Mesenchymal stem cell (in vitro differentiated cells and primary cell): ENCODE measurements at places on chromosomes 7 and 10.

DNA sequence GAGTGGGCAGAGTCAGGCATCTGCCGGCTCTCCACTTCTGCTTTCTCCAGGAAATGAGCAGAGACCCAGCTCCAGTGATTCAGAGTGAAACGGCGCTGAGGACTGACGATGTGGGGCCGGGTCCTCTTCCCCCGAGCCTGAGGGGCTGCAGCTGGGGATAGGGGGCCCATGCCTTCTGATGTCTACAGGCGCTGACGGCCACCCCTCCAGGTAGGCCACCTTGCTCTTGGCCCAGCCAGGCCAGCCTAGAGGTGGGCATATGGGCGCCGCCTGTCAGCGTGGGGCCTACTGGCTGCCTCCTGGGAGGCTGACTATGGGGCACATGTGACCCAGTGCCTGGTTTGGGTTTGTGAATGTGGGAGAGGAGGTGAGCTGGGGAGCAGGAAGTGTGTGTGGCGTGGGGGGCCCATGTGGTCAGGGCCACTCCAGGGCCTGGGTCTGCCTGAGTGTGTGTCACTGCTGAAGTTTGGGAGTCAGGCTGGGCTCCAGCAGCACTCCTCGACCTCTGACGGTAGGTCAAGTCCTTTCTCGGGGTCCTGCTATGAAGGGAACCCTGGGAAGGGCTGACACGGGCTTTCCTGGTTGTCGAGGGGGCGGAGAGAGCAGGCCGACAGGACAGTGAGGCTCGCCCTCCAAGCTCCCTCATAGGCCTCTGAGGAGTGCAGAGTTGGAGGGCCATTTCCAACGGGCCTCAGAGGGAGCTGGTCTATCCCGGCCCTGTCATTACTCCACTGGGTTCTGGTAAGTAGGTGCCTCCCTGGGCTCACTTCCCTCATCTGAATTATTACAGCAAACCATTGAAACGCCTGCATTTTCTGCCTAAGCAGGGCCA, at the start of gene WDFY4:
TSS of gene WDFY4 (plus strand) at position 82 of the 832 bp plus-strand sequence. CDS start 24,860 bp downstream, outside the sequence.
- no peak for DNase-seq
- H3K36me3 ChIP-seq = no peaks in the 10 kb centered on the region
- no peak within 1 kb of the TSS for H3K27ac ChIP-seq
- no peaks in the 10 kb centered on the region for H3K4me1 ChIP-seq
- H3K4me3 ChIP-seq = no peak within 1 kb of the TSS

DNA sequence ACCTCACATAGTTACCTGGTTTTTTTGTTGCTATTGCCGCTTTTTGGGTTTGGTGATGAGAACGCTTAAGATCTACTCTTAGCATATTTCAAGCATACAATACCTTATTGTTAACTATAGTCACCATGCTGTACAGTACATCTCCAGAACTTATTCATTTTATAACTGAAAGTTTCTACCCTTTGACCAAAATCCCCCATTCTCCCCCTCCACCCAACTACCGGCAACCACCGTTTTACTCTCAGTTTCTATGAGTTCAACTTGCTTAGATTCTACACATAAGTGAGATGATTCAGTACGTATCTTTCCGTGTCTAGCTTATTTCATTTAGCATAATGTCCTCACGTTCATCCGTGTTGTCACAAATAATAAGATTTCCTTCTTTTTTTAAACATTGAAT, 86.7 kb upstream of the IL6 start:
- H3K27me3 ChIP-seq = no peaks in the 10 kb centered on the region
- no peaks in the 10 kb centered on the region for H3K4me1 ChIP-seq
- no peak for DNase-seq
- H3K4me3 ChIP-seq = no peak overlapping the region
- no peaks in the 10 kb centered on the region for H3K36me3 ChIP-seq
- H3K27ac ChIP-seq = no peak overlapping the region

- H3K36me3 ChIP-seq = no peaks in the 10 kb centered on the region
- no peak overlapping the region for H3K4me3 ChIP-seq
- no peak for DNase-seq
- H3K27me3 ChIP-seq = no peaks in the 10 kb centered on the region
Measured at GRCh38 chr7:68209486-68209885, 1212.9 kb downstream of the TYW1 start.

GRCh38 chr10:104638861-104639589, 2.1 kb upstream of the SORCS3 start:
- H3K4me1 ChIP-seq = peaks cover 7% of the 10 kb centered on the region
- H3K27ac ChIP-seq = no peak overlapping the region
- no peak for DNase-seq
- no peaks in the 10 kb centered on the region for H3K36me3 ChIP-seq
- no peak overlapping the region for H3K4me3 ChIP-seq

DNA sequence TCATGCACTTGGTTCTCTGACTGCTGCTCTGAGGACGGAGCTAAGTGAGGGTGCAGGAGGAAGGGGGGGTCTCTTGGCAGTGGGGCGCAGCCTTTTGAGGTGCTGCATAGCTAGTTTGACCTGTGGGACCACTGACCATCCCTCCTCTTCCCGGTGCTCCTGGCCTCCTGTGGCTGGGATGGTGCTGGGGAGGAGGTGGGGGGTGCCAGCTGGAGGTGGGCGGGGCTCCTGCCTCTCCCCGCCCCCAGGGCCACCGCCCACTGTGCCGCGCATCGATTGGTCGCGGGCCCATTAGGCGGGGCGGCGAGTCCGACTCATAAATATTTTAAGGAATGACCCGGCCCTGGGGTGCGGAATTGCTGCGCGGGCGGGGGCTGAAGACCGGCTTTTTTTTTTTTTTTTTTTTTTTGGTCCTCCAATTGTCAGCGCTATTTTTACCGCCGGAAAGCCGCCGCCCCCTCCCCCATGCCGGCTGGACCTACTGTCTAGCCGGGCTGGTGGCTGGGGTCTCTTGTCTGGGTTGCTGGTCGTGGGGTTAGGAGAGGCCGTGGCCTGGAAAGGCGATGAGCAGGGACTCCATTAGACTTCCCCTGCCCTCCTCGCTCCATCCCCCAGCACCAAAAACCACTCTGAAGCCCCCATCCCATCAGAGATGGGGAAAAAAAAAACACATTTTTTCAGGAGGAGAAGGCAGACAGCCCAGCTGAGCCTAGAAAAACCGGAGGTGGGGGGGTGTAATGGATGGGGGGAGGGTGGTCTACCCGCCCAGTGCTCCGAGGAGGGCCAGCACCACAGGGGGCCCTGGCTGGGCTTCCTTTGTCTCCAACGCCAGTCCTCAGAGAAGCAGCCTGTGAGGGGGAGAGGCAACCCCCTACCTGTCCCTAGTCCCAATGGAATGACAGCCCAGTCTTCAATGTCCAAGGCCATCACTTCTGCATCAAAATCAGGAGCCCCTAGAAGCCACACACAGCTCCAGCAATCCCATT, 6.4 kb downstream of the SH2B2 start:
- DNase-seq = no peak
- H3K27me3 ChIP-seq = peaks cover 63% of the 10 kb centered on the region
- no peaks in the 10 kb centered on the region for H3K36me3 ChIP-seq

GRCh38 chr7:130367088-130367755, 13.1 kb upstream of the CPA1 start:
- DNase-seq = no peak
- H3K36me3 ChIP-seq = no peaks in the 10 kb centered on the region
- H3K4me3 ChIP-seq = no peak overlapping the region
- peak overlapping the region; percentile 1 for H3K27ac ChIP-seq

DNA sequence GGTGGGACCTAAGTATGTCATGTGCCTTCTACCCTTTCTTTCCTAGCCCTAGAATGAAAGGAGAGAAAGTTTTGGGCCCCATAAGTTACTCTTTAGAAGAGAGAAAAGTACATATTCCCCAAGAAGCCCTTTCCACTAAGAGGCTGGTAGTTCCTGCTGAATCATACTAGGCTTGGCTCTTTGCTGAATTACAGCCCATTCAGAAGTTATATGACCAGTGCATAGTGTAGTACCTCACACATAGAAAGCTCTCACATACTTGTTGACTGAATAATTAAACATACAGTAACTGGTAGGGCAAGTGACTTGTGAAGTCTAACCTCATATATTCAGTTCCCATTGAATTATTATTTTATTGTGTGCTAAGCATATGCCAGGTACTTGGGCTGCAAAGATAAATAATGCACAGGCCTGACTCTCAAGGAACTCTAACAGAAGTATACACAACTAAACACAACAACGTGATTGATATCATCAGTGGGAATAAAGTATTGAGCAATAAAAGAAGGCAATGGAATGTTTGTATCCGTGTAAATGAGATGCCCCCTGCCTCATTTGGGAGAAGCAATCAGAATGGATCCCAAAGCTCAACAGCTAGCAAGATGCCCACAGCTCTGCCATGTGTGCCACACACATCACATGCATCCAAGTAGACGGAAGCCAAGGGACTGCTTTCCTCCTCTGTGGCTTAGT, 38.9 kb upstream of the UBN2 start:
- H3K4me3 ChIP-seq = no peak overlapping the region
- no peak for DNase-seq
- no peaks in the 10 kb centered on the region for H3K4me1 ChIP-seq
- H3K27me3 ChIP-seq = no peaks in the 10 kb centered on the region
- H3K36me3 ChIP-seq = peaks cover 34% of the 10 kb centered on the region
- H3K27ac ChIP-seq = no peak overlapping the region

DNA sequence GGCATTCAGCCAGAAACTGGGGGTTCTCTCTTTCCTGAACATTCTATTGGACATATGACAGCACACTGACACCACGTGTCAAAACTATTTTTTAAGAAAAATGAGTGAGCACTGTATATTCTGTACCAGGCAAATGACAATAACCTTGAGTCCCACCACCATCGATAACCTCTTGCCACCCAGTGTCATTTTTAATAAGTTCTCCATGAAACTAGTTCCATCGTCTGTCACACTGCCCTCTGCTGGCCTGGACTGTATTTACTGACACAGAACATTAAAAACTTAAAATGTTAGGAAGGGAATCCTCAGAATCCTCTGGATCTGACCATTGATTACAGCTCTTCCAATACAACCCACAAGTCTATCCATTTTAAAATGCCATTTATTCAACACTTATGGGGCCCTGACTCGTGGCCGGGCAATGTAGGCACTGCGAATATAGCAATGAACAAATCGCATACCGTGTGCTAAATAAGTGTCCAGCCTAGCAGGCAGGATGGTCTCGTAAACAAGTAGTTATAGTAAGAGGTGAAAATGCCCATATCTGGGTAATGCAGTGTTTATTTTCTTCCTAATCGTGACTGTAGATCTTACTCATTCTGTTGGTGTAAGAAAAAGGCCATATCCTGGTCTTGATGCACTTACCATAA, 35.9 kb upstream of the CACNB2 start:
- no peak overlapping the region for H3K4me3 ChIP-seq
- no peaks in the 10 kb centered on the region for H3K36me3 ChIP-seq
- peak; percentile 41 for DNase-seq
- H3K4me1 ChIP-seq = no peaks in the 10 kb centered on the region
- no peaks in the 10 kb centered on the region for H3K27me3 ChIP-seq
- no peak overlapping the region for H3K27ac ChIP-seq

DNA sequence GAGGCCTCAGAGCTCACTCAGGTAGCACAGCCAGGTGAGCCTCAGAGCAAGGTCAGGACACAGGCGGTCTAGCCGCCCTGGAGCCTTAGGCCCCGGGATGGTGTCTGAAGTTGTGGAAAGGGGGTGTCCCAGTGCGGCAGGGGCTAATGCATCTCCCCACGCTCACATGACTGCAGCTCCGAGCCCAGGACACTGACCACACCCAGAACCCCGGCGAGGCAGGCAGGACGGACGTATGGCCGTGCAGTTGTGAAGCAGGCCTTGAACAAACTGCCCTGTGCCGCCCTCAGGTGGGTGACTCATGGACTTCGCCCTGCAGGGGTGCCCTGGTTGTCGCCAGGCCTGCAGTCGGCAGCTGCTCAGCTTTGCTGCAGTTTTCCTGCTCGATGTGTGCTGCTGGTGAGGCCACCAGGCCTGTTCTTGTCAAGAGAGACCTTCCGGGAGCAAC, 5.0 kb upstream of the PRKAR1B start:
- peaks cover 34% of the 10 kb centered on the region for H3K36me3 ChIP-seq
- H3K4me1 ChIP-seq = peaks cover 29% of the 10 kb centered on the region
- H3K4me3 ChIP-seq = no peak overlapping the region
- H3K27me3 ChIP-seq = no peaks in the 10 kb centered on the region

DNA sequence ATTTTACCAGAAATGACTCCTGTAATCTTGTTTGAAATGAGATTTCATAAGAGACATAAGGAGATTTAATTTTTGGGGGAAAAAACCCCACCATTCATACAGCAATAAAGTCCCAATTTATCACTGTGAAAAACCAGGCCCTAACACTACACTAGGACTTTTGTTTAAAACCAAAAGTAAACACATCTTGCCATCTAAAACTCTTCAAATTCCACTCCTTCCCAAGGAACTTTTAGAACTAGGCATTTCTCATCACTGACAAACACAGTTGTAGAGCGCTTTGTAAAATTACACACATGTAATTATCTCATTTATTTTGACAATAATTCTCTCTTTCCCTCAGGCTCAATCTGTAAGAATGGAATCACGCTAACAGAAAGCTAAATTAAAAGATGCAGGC, 128.1 kb upstream of the C1QL3 start:
- H3K4me1 ChIP-seq = no peaks in the 10 kb centered on the region
- H3K27me3 ChIP-seq = no peaks in the 10 kb centered on the region
- no peaks in the 10 kb centered on the region for H3K36me3 ChIP-seq
- no peak overlapping the region for H3K4me3 ChIP-seq

DNA sequence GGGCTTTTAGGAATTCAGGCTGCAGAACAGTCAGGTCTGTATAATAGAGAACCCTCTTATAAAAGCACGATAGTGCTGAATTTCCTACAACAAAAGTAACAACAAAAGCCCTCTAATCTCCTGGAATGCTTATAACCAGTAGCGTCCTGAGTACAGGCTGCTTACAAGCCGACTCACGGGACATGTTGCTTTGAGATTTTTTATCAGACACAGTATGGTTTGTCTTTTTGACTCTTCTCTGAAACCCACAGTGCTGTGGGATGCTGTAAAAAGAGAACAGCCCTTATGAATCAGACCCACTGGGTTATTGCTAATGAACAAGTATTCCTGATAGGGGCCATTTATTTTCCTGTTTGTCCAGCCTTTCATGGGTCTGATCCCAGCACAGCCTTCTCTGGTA, 59.4 kb downstream of the PLPP4 start:
- no peak overlapping the region for H3K4me3 ChIP-seq
- no peak overlapping the region for H3K27ac ChIP-seq
- no peaks in the 10 kb centered on the region for H3K36me3 ChIP-seq

- H3K4me3 ChIP-seq = no peak overlapping the region
- H3K27ac ChIP-seq = no peak overlapping the region
- H3K27me3 ChIP-seq = no peaks in the 10 kb centered on the region
- peak; percentile 85 for DNase-seq
- H3K4me1 ChIP-seq = no peaks in the 10 kb centered on the region
- no peaks in the 10 kb centered on the region for H3K36me3 ChIP-seq
Measured at GRCh38 chr10:86775056-86775869, 18.8 kb downstream of the BMPR1A start.

DNA sequence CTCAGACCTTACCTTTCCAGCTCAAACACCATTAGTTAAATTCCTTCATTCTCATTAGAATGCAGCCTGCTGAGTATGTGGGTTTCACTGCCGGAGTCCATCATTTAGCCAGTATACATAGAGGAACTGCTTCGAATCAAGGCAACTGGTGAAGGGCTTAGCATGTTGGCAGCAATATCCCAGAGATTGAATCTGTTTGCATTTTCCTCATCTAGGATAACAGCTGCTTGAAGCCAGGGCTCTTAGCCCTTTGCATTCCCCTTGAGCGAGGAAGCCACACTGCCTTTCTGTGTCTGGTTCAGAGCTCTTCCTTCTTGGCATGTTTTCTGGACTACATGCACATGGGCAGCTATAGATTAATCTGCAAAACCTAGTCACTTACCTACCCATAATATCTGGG, 14.7 kb downstream of the NODAL start:
- H3K4me1 ChIP-seq = no peaks in the 10 kb centered on the region
- H3K36me3 ChIP-seq = peaks cover 48% of the 10 kb centered on the region
- no peak overlapping the region for H3K4me3 ChIP-seq
- H3K27ac ChIP-seq = no peak overlapping the region
- DNase-seq = no peak

- no peak overlapping the region for H3K27ac ChIP-seq
- no peak for DNase-seq
- peaks cover 17% of the 10 kb centered on the region for H3K36me3 ChIP-seq
- no peak overlapping the region for H3K4me3 ChIP-seq
- H3K27me3 ChIP-seq = no peaks in the 10 kb centered on the region
Measured at GRCh38 chr10:11468126-11468742, 143.2 kb downstream of the USP6NL start.
